RPMI8226 (cell line): ENCODE measurements at places on chromosomes 3 and 15.
A peak's percentile ranks its signal among the peaks of the same experiment; 100 is the strongest.

DNA sequence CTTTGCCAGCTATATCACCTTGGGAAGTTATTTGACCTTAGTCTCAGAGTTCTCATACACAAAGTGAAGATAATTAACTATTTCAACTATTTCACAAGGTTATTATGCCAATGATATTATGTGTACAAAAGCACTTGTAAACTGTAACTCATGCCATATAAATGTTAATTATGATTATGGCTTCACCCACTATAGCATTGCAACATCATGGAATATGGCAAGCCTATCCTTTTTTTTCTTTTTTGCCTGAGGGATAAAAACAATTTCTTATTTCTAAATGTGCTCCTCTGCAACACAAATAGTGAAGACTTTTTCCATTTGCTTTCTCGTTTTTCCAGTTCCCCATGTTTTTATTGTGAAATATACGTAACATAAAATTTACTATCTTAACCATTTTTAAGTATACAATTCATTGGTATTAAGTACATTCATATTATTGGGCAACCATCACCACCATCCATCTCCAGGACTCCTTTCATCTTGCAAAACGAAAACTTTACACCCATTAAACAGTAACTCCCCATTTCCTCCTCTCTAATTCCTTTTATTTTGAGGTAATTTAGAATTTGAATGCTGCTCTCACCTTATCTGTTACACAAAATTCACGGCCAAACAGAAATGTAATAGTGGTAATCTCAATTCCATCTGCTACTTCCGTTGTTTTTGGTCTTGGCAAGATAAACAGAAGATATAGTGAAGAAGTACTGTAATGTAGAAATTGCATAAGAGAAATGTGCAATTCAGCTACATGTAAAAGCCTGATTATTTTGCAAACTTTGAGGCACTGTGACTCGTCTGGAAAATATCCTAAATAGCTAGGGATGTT is 46.3 kb downstream of the NANOGP8 start:
- no peak for DNase-seq

- DNase-seq: no peak
These were observed 15.5 kb downstream of the MAGI1 start for GRCh38 chr3:66023229-66023628.

- DNase-seq: no peak
These were observed 33.1 kb downstream of the PSMD6 start for GRCh38 chr3:63990204-63990603.

- DNase-seq: no peak
These were observed 34.4 kb downstream of the PRKCI start for GRCh38 chr3:170256597-170256996.

GRCh38 chr3:144032531-144033239 is 61.1 kb downstream of the DIPK2A start:
- DNase-seq: no peak

GRCh38 chr3:151171145-151171757 is 31.8 kb downstream of the GPR171 start:
- DNase-seq: peak; percentile 50

DNA sequence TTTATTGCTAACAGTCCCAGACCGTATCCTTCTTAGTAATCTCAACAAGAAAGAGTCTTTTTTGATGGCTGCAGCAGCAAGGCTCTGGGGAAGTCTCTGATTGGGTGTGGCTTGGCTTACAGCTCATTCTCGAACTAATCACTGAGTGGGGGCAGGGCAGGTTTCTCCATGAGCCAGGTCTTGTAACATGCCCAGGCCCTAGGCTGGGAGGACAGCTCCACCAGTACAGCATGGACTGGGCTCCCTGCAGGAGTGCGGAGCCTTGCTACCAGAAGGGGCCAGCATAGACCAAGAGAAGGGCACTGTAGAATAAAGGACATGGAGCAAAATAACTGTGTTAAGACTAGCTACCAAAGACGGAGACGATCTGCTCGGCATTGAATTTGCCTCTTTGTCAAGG is 7.2 kb downstream of the CD276 start:
- no peak for DNase-seq

DNA sequence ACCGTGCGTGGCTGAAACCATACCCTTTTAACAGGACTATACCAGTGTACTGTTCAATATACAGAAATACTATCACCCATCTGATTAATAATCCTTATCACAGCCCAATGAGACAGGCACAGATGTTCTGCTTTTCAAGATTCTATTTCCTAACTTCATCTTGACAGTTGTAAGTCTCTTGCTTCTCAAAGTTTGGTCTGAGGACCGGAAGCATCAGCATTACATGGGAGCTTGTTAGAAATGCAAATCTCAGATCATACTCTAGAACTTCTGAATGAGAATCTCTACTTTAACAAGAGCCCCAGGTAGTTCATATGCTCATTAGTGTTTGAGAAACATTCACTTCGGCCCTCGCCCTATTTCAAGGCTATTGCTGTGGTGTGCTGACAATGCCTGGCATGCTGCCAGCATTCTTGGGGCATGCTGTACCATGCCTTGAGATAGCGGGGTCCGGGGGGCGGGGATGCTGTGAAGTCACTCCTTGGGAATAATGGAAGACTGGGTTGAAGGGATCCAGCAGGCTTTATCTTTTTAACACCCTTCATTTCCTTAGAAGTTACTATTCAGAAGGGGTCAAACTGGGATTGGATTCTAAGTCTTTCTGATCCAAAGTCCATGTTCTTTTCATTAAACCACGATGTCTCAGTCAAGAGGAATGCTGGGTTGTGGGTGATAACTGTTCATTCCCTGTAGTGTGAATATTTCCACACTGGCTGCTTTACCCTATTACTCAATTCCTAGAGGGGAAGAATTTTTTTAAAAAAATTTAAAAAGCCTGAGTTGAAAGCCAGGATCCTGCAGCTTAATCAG is 194.7 kb downstream of the LPP start:
- DNase-seq: no peak

DNA sequence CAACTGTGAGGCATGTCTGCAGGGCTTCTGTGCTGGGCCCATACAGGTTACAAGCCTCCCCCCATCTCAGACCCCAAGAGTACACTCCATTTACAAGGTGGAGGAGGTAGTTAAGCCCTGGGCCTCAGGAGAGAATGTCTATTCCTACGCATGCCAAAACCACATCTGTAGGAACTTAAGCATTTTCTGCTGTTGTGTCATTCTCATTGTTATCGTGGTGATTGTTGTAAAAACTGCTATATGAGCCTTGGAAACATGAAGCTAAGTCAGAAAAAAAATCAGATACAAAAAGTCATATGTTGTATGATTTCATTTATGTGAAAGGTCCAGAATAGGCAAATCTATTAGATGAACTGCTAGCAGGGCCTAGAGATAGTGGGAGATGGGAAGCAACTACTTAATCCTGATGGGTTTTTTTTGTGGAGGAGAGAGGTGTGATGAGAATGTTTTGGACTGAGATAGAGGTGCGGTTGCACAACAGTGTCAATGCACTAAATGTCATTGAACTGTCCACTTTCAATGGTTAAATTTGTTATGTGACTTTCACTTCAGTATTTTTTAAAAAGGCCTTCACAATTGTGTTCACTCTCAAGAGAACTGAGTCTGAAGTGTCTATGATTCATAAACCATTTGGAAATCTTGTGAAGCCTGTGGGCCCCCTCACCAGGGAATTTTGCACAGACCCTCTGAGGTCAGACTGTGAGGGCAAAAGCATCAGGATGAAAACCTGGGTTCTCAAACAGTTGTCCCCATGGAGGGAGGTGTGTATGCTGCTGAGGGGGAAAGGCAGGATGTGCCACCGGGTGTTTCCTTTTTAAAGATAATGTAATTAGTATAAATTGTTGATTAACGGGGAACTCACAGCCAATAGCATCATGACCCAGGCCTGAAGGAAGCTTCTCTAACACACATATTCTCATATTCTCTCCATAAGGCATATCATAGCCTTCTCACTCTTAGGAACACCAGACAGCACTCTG is 3.2 kb downstream of the RTP3 start:
- peak; percentile 17 for DNase-seq

- DNase-seq: no peak
These were observed 211.6 kb downstream of the RAP2B start for GRCh38 chr3:153373606-153374005.

DNA sequence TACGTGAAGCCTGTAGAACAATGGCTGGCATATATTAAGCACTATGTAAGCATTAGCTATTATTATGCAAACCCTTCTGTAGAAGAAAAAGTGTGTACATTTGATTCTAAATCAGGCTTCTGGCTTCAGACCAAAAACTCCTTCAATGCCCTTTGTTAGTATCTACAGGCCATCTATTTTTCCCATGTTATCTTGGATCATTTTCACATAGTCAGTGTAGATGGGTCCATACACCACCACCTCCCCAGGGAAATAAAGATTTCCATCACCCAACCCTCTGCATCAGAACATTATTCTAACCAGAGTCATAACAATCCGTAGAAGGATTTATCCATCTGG is 8.0 kb upstream of the KLHL6 start:
- DNase-seq: no peak

DNA sequence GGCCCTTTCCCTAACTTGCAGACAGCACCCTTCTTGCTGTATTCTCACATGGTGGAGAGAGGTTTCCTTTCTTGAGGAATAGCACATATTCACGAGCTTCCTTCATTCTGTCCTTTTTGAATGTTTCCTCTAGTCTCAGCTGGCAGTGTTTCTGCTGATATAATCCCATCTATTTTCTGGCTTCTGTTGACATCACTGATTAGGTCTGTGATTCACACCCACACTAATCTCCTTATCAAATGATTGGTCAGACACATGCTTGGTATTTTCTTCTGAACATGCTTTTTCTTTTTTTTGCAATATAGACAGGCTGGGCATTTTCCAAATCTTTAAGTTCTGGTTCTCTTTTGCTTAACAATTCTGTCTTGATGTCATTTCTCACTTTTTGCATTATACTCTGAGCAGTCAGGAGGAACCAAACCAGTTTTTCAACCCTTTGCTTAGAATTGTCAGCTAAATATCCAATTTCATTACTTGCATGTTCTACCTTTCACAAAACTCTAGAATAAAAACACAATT is 65.4 kb downstream of the OXSM start:
- DNase-seq: no peak

DNA sequence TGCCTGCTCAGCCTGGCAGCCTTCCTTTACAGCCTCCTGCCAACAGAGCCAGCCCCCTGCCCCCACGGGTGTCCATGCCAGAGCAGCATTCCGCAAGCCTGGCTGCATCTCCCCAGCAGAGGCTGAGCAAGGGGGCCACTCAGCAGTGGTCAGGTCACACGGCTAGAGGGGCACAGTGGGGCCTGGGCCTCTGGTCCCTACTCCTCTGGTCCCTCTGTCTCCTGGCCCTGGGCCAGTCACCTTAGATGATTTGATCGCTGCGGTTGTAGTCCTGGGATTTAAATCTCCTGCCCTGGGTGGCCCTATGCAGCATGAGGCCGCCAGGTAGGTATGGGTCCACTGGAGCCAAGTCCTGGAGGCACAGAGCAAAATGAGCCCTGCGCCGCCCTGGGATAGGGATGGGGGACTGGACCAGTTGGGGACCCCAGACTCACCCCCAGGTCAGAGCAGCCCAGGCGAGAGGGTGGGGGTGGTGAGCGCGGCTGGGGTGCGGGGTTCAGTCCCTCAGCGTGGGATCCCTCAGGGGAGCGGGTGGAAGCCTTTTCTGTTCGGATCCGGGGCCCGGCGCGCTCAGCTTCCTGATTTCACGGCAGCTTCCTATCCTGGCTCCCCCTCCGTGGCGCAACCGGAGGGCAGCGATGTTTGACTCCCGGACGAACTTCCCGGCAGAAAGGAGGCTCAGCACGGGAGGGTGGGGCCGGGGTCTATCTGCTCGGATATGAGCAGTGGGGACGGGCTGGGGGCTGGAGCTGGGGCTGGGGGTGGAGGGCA is at the start of gene ZBTB47:
ZBTB47 (plus strand) TSS at position 138 of the 771 bp plus-strand sequence. CDS start 4,659 bp downstream, outside the sequence.
- DNase-seq: no peak

DNA sequence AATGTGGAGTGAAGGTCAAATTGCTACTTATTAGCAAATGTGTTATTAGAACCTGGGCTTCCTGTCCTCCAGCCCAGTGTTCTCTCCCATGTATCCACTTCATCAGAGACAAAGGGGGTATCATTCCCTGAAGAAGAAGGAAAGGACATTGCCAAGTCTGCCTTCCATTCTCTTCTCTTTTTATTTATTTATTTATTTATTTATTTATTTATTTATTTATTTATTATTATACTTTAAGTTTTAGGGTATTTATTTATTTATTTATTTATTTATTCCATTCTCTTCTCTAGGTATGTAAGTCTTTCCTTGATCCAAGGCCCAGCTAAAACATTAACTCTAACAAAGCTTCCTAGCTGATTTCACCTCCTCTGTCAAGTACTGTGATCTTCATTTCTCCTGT is 277.8 kb upstream of the DNAJC19 start:
- DNase-seq: no peak

GRCh38 chr3:184261854-184262763 is 756 bp upstream of the CAMK2N2 start:
- DNase-seq: peak; percentile 48

DNA sequence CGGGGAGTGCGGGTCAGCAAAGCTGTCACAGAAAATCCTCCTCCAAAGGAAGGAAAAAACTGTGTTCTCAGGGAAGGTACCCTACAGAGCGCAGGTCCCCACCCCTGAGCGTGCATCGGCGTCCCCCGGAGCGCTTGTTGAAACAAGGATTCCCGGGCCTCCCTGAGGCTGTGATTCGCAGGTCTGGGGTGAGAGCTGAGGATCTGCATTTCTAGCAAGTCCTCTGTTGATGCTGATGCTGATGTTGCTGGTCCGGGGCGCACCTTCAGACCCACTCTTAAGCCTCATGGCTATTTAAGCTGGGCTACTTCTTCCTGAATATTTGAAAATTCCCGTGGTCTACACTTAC is 226.2 kb upstream of the IGF1R start:
- no peak for DNase-seq

DNA sequence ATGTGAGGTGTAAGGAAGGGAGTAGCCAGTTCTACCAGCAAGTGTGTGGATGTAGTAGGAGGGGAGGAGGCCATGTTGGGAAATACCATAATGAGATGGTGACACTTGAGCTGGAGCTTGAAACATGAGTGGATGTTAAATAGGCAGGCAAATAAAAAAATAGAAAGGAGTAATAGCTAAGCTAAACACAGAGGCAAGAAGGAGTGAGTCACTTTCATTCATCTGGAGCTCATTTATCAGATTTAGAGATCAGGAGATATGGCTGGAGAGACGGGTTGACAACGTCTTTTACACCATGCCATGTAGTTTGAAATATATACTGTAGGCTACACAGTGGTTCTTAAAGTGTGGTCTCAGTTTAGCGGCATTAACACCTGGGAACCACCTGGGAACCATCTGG is 390.5 kb downstream of the DIPK2A start:
- DNase-seq: no peak
